Hematopoietic multipotent progenitor cell treated with erythropoietin and hydrocortisone succinate and interleukin-3 and kit ligand, for 15 days (in vitro differentiated cells): ENCODE measurements at places on chromosomes 16 and 17.

DNA sequence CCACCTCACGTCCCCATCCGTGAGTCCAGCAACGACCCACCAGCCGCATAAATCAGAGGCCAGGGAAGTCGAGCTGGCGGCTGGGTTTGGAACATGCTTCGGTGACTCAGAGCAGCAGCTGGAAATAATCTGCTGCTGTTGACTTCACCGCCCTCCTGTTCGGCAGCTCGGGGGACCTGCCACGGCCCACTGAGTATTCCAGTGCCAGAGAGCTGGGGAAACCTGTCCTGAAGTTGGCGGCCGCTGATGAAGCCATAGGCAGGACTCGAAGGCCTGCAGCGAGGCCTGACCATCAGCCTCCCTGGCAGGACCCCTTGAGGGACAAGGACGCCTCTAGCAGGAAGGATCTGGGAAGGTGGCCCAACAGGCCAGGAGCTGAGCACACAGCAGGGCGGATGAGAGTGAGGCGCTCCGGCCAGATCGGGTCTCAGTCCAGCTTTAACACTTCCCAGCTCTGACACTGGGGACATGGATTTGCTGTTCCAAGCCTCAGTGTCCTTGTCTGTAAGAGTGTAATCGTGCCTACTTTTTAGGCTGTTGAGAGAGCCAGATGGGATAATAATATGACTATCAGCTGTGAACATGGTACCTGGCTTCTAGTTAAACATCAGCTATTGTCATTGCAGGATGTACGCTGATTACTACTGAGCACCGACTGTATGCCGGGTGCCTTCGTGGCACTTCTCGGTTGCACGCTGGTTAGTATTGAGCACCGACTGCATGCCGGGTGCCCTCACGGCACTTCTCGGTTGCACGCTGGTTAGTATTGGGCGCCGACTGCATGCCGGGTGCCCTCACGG is 50.4 kb upstream of the CIBAR2 start:
- DNase-seq, result no peak

- DNase-seq, result no peak
Measured at GRCh38 chr17:44102849-44103622, 20.4 kb downstream of the HDAC5 start.

DNA sequence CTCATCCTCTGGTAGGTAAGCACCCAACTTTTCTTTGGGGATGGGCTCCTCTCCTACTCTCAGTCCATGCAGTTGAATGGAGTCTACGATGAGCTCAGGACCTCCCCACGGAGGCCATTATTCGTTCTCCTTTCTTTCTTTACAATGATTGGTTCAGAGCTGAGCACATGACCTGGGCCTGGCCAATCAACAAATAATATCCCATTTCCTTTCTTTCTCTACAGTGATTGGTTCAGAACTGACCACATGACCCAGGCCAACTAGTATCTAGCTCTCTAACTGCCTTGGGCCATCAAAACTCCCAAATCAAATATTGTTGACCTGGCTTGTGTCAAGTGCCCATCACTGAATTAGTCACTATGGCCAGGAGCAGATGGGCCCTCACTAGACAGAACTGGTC is 129.2 kb downstream of the USP31 start:
- no peak for DNase-seq

DNA sequence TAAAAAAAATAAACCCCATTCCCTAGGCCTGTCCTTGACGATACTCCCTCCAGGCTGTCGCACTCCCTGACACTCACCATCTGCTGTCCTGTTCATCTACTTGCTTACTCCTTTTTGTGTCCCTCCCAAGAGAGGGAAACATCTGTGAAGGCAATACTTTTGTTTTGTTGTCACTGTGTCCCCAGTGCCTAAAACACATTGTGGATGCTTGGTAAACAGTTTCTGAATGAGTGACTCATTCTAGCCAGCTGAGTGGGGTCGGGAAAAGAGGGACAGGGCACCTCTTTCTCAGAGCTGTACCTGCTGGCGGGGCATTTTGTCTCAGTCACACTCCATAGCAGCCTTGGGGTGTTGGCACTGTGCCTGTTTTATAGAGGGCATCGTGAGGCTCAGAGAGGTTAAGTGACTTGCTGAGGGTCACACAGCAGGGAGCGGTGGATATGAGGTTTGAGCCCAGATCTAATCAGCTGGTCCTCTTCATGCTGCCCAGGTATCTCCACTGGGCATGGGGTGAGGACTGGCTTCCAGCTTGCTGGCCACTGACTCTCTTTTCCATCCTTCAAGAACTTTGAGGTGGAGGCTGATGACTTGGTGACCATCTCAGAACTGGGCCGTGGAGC is 15.6 kb downstream of the MAP2K3 start:
- DNase-seq, result no peak

GRCh38 chr17:47735536-47736011 is 2.5 kb downstream of the TBX21 start:
- no peak for DNase-seq

DNA sequence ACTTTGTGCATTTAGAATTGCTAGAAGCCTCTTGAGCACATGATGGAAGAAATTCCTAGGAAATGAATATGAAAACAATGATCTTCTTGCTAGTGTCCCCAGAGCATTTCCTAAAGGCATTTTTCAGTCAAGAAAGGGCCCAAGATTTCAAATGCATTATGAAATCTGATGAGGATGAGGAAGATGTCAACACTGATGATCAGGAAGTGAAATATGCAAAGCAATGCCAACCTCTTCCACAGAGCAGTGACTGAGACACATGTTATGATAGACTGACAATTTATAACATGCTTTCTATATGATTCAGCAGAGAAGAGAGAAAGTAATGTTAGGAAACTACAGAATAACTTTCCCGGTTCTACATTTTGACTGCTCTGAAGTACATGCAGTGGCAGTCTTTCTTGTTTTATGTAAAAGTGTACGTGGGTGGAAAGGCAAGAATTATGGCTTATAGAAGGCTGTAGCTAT is 859.1 kb upstream of the GOT2 start:
- DNase-seq, result no peak

DNA sequence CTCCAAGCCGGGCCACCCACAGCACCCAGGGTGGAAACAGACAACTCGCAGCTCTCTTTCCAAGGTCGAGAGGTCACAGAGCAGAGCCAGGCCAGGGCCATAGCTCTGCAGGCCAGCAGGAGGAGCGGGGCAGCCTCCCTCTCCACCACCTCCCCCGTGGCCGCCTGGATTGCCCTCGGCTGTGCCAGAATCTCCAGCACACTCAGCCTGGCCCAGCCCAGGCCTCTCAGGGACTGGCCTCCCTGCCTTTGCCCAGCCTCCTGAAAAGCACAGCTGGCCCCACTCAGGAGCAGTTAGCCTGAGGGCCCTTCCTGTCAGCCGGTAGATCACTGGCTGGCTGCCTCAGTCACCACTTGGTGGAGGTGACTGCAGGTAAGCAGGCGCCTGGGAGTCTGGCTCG is 85.8 kb upstream of the SEC14L1 start:
- DNase-seq, result no peak

GRCh38 chr17:18121144-18121910 is 12.8 kb downstream of the MYO15A start:
- no peak for DNase-seq

- DNase-seq, result no peak
Measured at GRCh38 chr17:3657874-3658783, 10.2 kb downstream of the TAX1BP3 start.

DNA sequence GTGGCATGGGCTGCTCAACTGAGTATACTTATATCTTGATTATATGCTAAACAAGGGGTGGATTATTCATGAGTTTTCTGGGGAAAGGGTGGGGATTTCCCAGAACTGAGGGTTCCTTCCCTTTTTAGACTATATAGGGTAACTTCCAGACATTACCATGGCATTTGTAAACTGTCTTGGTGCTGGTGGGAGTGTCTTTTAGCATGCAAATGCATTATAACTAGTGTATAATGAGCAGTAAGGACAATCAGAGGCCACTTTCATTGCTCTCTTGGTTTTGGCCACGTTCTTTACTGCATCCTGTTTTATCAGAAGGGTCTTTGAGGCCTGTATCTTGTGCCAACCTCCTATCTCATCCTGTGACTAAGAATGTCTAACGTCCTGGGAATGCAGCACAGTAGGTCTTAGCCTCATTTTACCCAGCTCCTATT is 12.0 kb downstream of the PRR11 start:
- peak; percentile 44 for DNase-seq

DNA sequence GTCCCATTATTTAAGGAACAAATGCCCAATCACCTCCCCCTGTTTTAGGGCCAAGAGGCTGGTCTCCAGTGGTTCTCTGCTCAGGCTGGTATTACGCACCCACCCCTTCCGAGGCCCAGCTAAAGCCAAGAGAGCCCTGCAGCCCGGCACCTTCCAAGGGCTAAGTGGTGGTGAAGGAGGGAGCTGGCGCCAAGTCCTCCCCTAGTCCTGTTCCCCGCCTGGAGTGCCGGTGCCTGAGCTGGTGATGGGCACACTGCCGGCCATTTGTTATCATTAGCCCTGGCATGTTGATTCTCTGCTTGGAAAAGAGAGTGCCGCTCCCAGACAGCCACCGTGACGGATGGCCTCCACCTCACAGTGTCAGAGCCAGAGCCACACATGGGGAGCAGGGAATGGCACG is 31.9 kb downstream of the GRIN2C start:
- DNase-seq, result no peak

DNA sequence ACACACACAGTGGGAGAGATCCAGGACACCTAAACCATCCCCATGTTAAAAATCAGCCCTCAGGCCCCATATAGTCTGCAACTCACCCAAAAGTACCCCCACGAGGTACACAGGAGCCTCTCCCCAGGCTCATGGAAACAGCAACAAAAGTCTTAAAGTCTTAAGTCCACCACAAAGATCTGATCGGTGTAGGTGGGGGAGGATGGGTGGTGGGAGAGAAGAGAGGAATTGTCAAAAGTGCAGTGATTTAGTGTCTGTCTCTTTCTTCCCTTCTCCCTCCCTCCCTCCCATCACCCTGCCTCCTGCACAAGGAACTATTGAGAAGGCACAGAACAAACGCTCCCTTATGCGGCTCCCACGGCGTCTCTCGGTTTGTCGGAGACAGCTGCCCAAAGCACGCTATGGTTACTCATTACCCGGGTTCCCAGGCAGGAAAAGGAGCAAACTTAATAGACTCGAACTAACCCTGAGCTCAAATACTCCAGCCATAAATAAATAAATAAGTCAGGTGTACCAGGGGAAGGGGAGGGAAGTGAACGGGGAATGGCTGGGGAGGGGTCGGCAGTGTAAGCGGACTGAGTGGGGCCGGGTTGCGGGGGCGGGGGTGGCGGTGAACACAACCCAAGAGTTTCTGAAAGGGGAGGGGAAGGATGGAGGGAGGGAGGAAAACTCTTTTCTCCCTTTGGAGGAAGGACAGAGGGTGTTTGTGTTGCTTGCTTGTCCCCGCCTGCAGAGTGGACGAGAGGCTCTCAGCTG is 477.4 kb downstream of the SLC39A11 start:
- DNase-seq, result no peak

GRCh38 chr16:877242-878071 is 76.9 kb upstream of the GNG13 start:
- no peak for DNase-seq

DNA sequence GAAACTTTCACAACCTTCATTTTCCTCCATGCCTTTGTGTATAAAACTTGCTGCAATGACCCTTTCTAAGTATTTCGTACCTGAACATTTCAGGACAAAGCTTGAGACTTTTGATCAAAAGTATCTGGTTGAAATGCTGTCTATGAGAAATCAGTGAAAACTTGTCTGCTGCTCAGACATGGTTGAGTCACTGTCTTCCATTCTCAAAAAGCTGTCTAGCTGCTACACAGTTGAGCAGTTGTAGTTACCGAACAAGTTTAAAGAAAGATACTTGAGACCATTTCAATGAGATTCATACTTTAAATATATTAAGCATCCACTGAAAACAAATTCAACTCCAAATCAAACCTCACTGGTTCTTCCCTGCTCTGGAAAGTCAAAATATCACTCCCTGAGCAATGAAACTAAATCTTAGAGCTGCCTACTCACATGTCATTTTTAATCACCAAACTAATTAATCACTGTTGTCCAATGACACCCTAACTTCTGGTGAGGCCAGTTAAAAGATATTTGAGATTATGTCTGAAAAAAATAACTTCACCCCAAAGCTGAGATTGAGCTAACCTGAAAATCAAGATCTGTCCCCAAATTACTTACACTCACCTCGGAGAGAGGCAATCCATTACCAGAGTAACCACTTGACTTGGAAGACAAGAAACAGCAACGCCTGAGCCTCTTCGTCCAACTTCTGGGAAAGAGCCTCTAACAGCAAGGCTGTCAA is 488 bp downstream of the TMEM100 start:
- no peak for DNase-seq

- no peak for DNase-seq
Measured at GRCh38 chr16:48558371-48558841, 51.6 kb downstream of the N4BP1 start.

GRCh38 chr17:47203984-47204721 is 5.0 kb upstream of the MYL4 start:
- no peak for DNase-seq
